GM23338 (cell line): ENCODE measurements at places on chromosomes 6 and 20. TPM values are rescaled to one million over a fixed set of nuclear protein-coding genes. Genes with fewer than 3 reads are reported as not detected.

The GNMT gene
- polyA plus RNA-seq, result 0.52 and 2.5 TPM in 2 replicates

DNA sequence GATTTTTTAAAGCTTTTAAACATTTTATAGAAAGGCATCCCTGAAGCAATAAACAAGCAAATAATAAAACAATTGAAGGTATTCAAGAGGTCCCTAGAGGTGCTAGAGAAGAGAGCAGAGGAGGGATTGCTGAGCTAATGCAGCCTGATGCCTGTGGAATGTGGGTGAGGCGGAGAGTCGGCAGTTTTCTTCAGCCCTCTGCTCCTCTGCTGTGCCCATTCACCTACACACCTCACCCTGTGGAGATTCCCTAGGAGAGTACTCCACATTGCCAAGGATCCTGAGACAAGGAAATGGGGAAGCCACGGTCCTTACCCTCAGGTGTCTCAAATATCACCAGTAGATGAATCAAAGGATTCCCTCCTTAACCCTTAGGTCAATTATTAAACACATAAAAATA is 199.8 kb upstream of the POU3F2 start:
- peak; percentile 68 for DNase-seq

The MYB gene
- 3.0 and 4.2 TPM in 2 replicates for polyA plus RNA-seq

GRCh38 chr6:53263917-53264316 is 84.8 kb downstream of the ELOVL5 start:
- DNase-seq, result no peak

The CCDC170 gene
- polyA plus RNA-seq, result 0.03 and 0.18 TPM in 2 replicates

- DNase-seq, result no peak
Measured at GRCh38 chr20:38239441-38239840, 21.1 kb downstream of the KIAA1755 start.

DNA sequence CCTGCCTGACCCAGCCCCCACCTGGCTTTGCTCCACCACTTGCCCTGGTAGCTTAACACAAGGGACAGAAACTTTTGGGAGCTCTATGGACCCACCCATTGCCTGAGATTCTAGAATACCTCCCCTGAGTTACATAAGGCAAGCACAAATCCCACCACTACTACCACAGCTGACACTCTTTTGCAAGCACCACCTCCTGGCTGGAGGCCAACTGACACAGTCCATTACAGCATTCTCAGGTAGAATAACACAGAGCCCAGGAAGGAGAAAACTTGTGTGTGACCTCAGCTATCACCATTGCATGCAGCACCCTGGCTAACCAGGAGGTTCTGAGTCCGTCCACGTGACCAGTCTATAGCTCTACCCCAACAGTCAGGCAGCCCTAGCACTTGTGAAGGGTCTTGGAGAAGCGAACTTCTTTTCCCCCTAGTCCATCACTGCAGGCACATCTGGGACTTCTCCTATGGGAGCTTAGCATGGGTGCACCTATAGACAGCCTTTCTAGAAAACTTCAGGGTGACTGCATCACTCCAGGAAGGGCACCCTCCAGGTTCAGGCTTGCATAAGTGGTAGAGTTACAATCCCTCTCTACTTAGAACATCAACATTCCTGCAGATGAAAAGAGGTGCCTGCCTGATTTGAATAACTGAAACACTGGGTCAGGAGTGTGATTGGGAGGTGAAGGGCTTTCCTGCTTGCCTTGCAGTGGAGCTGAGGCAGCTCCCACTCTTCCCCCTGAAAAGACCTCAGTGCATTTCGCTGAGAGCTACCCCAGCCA is 30.1 kb downstream of the CITED2 start:
- no peak for DNase-seq

DNA sequence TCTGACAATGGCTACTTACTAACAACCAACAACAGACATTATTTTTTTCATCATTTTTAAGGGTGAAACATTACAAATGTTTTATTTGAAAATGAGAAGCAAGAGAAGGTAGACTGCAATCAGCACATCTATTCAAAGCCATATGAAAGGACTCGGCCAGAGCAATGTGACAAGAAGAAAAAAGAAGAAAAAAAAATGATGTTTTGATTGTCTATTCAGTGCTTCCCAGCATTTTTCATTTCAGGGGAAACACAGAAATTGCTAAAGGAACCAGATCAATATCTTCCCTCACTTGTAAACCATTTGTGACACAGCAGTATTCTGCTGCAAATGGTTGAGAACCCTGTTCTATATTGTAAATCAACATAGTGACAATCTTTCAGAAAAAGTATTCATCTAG is 270.7 kb downstream of the EYS start:
- DNase-seq, result no peak

The STK4 gene
- 42.3 and 58.7 TPM in 2 replicates for polyA plus RNA-seq
